Esophagus squamous epithelium (tissue), 5 donors: ENCODE measurements at places on chromosomes 12 and 14.

GRCh38 chr14:30874999-30875787 is 834 bp downstream of the COCH start:
- DNase-seq: no peak

DNA sequence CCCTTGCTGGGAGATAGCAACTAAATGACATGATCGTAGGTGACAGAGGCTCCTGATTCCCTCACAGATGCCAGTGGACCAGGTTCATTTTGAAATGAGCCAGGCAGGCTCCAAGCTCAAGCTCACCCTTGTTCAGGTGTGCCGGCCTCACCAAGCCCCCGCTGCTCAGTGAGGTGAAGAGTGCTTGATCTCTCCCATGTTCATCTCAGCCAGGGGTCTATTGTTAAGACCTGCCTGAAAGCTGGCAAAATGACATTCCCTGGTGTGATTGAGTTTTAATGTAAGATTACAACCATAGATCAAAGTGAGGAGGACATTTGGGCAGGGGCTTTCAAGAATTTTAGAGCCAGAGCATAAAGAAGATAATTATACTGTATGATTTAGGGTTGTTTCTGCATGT is 497.9 kb downstream of the EGLN3 start:
- no peak for DNase-seq

DNA sequence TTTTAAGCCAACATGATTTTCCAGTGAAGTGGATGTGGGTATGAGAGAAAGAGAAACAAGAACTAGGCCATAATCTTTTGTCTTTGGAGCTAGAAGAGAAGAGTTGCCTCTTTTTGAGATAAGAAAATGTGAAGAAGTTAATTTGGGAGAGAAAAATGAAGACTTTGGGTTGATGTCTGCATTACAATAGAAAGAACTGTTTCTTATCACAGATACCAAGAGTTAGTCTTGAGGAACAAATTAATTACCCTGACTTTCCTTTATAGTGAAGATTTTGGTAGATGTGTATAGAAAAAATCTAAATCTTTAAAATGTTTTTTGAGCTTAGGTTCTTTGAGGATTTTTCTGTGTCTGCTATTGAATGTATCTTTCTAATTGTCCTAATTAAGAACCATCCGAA is 4.2 kb downstream of the A2M start:
- no peak for DNase-seq

GRCh38 chr12:1839956-1840951 is 19.9 kb downstream of the LRTM2 start:
- no peak for DNase-seq

DNA sequence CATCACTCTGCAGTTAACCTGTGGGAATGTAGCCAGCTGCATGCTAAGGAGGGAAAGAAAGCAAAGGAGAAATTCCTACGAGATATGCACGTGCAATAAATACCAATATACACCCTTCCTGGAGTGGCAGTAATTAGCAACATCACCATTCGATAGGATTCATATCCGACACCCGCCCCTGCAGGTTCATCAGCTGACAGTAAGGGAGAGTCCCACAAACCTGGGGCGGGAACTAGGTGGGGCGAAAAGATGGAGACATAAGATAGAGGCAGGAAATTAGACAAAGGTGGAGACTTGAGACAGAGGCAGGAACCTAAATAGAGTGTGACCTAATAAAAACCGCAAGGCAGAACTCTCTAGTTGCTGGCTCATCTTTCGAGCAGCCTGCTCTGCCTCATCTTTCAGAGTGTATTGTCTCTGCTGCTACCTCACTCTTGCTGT is 51.6 kb downstream of the PLEKHG3 start:
- no peak for DNase-seq
